NCI-H2029 (cell line): ENCODE measurements at places on chromosomes 4 and X.
A peak's percentile ranks its signal among the peaks of the same experiment; 100 is the strongest.

GRCh38 chr4:32135642-32136041 is 1415.5 kb downstream of the PCDH7 start:
- no peak for DNase-seq

DNA sequence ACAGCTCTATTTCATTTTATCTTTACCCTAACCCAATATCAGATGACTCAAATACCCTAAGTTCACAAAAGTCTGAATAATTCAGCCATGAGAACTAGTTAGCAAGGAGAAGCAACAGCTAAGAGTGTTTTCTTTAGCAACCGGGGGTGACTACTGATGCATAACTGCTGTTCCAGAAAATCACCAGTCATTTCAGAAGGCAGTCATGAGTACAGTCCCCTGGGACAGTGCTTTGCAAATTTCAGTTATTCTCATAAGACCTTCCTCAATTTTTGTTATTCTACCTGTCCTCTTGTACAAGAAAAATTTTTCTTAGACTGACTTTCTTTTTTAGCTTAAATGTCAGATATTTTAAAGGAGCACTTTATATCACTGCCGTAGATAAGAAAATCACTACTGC is 16.4 kb downstream of the BANK1 start:
- no peak for DNase-seq

- peak; percentile 4 for DNase-seq
Observed at GRCh38 chr4:184329659-184330400, 112.2 kb upstream of the ENPP6 start.

DNA sequence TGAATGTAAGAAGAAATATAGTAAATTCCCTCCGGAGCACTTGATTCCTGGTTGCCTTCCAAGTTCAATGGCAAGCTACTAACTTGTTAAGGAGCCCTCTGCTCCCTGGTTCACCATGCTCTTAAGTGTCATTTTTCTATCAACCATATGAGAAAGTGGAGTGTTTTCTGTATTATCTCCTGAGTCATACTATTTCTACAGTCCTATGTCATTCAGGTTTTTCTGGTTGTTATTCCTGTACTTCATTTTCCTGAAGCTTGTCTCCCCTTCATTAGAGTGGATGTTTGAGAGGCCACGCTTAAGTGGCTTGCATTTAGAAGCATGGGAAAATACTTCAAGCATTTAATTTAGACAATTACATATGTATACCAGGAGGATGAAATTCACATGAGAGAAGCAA is 14.7 kb upstream of the EPGN start:
- DNase-seq = peak; percentile 42

DNA sequence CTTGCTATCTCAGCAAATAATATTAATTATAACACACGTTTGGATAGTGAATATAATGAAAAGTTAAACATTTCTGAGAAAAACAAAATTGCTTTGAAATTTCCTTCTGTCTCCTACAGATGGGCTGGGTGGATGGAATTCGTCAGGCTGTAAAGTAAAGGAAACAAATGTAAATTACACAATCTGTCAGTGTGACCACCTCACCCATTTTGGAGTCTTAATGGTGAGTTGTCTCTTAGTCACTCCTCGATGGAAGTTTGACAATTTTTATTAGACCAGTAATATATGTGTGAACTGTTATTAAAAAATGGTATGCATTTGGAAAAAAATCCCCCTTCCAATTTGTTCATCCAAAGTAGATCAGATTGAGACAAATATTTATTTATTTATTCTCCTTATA is 92.5 kb upstream of the BRS3 start:
- no peak for DNase-seq

DNA sequence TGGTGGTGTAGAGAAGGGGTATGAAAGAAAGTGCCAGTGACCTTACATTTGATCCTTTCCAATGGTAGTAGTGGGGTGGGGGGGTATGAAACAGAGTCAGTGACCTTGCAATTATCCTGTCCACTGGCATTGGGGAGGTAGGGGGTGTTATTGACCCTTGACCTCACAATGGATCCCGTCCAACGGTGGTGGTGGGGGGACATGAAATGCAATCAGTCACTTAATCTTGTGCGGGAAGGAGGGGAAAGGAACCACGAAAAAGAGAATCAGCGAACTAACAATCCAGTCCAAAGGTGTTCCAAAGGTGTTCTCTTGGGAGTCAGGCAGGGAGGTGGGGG is 619 bp upstream of the PDK3 start:
- DNase-seq = no peak

GRCh38 chrX:48761674-48762471 is at the start of gene GLOD5:
Gene GLOD5, plus strand, starts transcription at chrX:48761747. Its CDS starts 44 bp downstream, at chrX:48761791.
- peak; percentile 83 for DNase-seq

DNA sequence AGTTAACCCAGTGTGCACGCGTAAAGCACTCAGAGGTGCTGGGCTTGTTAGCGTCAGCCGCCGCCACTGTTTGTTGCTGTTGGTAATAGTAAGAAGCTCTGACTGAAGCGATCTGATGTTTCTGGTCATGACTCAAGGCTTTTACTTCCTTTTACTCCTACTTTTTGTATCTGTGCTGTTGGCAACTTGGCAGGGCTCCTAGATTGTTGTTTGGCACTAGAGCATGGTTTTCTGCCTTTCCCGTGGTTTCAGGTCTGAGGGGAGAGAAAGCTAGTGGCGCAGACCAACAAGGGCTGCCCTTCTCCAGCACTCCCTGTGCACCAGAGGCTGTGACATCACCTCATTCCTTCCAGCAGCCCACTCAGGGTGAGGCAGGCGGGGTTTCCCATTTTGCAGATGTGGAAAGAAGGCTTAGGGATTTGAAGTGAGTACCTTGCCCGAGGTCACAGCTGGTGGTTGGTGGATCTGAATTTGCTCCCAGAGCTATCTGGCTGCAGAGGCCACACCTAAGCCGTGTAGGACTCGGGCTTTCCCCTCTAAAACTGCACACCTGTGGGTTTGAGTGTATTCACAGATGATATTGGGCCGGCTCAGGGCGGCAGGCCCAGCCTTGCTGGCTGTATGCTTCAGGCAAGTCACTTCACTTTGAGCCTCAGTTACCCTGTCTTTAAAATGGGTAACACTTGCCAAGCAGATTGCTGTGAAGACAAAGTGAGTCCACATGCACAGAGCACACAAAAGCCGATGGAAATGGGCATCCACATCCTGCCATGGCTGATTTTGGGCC is 51.2 kb upstream of the TADA2B start:
- DNase-seq = no peak

DNA sequence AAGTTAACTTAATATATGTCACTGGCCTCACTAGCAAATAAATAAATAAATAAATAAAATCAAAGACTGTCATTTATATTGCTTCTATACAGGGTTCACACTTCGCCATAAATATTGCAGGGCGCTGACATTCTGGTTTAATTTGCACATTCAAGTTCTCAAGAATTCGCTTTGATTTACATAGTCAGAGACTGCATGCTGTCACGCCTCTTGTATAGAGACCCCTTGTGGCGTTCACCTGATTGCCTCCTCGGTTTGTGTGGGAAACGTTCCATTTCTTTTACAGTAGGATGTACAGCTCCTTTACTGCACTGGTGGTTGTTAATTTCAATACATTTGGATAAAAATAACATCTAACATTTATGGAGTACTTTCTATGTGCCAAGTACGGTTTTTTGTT is 71.3 kb upstream of the ADGRG2 start:
- no peak for DNase-seq

GRCh38 chr4:53346920-53347852 is 18.7 kb downstream of the SCFD2 start:
- no peak for DNase-seq

GRCh38 chr4:78480286-78480685 is 71.3 kb upstream of the ANXA3 start:
- no peak for DNase-seq

GRCh38 chrX:27619975-27620374 is 29.8 kb downstream of the DCAF8L2 start:
- no peak for DNase-seq

DNA sequence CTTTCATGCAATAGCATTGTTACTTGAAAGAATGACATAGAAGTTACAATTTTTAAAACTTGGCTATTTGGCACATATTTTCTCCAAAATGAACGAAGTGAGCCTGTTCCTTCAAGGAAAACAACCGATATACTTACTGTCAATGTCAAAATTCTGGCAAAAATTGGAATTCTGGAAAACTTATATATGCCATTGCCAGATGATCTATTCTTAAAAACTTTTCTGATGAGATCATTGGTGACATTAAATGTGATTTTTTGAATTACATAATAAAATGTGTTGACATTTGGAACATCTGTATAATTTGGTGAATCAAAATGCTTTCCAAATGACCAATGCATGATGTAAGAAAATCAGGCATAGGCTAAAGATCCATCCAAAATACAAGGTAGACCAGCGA is 209.0 kb downstream of the SCFD2 start:
- DNase-seq = no peak

GRCh38 chrX:49191574-49192011 is 5.4 kb upstream of the PRICKLE3 start:
- DNase-seq = no peak

DNA sequence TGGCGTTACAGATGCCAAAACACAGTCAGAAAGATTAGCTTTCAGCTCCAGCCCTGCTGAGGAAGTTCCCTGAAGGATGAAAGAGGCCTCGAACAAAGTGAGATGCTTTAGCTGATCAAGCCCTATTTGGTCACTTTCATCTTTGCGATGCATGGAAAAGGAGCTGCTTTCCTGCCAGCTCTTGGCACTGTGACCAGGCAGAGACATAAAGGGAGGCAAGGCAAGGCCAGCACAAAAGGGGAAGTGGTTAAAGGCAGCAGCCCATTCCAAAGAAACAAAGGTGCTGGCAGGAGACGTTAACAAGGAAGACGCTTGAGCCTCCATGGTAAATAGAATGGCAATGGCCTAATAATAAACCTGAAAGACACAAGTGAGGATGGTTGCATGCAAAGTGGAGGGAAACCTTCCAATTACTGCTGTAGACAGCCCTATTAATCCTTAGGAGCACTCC is 617.1 kb upstream of the INTU start:
- DNase-seq = peak; percentile 51

DNA sequence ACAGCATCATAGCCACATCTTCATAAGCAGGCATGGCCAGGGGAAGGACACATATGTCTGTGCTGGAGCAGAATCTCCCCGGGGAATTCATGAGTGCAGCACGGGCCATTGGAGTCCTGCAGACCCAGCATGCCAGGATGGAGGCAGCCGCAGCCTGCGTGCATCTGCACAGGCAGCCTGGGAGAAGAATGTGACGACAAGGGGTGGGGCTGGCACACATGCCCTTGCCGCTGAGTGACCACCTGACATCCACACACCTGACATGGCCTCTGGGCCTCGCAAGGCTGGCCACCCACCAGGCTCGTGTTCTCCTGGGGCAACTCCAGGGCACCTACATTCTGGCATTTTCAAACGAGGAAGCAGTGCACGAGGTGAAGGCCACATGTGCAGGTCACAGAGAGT is 66.2 kb upstream of the AFAP1 start:
- no peak for DNase-seq

GRCh38 chrX:20118065-20118824 is 1.5 kb upstream of the MAP7D2 start:
- no peak for DNase-seq

DNA sequence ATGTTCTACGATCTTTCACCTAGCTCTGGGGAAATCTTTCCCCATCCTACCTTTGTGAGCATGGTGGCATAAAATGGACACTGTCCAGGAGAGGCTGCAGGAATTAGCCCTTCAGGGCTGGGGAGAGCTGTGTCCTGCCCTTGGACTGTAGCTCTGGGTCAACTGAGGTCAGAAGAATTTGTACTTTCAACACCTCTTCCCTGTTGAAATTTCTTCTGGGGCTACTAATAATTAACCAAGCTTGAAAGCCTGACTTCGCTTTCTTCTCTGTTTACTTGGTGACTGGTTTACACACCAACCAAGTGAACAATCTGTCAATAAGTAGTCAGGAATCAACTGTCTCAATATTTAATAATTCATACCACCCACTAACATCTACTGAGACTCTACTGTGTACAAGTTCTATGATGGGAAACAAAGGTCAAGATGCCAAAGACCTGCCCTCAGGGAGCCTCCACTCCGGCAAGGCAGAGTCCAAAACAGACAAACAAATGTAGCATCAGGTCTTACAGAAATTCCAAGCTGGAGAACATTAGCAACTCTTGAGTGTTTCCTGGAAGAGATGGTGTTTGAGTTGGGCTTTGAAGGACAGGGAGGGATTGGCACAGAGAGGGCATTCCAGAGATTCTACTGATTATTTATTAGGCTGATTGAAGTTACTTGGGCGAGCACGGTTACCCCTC is 113.1 kb downstream of the ENPP6 start:
- no peak for DNase-seq

DNA sequence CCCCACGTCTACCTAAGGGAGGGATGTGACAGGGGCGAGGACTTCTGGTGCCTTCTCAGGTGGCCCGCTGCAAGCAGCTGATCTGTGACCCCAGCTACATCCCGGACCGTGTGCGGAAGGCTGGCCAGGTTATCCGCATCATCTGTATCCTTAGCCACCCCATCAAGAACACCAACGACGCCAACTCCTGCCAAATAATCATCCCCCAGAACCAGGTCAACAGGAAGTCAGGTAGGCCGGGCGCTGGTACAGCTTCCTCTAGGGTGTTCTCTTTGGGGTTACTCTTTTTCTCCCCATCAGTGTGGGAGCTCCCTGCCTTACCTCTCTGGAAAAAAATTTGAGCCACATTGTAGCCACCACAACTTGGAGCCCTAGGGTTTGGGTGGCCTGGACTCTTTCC is 2.4 kb upstream of the FAM50A start:
- no peak for DNase-seq

DNA sequence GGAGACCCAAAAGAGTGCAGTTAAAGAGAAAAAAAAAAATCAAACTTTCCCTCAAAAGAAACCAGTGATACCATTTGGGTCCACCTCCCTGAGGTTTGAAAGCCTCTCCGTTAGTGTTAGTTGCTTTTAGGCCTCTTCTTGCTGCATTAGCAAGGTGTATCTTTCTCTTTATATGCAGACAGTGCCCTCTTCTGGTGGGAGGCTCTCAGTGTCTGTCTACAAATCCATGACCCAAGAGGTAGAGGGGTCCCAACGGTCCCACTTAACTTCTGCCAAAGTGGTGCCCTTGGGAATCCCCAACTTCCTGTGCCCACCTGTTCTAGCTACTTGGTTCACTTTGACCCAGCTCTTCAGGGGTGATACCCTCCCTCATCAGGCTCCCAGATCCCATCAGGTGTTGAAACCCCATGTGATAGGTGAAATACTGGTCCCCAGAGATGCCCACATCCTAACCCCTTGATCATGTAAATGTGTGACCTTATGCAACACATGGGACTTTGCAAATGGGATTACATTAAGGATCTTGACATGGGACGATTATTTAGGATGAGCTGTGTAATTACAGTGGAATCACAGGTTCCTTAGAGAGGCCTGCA is 63.7 kb upstream of the CD99 start:
- DNase-seq = no peak

GRCh38 chrX:107686792-107687191 is 58.5 kb downstream of the PRPS1 start:
- DNase-seq = no peak

DNA sequence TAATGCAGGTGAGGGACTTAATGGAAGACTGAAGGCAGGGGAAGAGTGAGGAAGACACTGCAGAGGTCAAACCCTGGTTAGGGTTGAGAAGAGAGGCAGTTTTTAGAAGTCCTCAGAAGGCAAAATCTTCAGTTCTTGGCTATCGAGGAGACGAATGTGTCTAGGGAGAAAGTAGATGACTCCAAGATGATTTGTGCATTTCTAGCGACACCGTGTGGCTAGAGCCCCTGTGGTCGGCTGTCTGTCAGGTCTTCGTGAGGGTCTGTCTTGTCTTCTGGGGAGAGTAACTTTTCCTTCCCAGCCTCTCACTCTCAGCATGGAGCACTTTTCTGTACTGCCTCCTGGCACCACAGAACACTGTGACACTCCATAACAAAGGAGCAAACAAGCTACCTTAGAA is 458.1 kb downstream of the STIM2 start:
- no peak for DNase-seq

GRCh38 chr4:147085781-147086180 is 140.1 kb upstream of the TTC29 start:
- no peak for DNase-seq
